Effector memory CD4-positive, alpha-beta T cell (primary cell): ENCODE measurements at places on chromosomes 12 and 14.

DNA sequence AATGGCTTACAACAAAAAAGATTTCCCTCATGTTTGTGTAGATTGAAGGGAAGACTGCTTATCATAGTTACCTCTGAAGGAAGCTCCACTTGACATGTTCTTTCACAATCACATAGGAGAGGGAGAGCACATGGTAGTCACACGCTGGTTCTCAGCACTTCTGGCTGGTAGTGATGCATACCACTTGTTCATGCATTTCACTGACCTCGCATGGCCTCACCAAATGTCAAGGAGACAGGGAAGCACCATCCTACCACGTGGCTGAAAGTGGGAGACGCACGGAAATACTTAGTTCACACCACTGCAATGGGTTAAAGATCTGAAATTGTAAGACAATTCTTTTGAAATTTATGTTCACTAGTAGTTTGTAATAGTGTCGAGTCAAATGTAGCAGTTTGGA lies 74.0 kb downstream of the PDE3A start:
- no peak for DNase-seq

DNA sequence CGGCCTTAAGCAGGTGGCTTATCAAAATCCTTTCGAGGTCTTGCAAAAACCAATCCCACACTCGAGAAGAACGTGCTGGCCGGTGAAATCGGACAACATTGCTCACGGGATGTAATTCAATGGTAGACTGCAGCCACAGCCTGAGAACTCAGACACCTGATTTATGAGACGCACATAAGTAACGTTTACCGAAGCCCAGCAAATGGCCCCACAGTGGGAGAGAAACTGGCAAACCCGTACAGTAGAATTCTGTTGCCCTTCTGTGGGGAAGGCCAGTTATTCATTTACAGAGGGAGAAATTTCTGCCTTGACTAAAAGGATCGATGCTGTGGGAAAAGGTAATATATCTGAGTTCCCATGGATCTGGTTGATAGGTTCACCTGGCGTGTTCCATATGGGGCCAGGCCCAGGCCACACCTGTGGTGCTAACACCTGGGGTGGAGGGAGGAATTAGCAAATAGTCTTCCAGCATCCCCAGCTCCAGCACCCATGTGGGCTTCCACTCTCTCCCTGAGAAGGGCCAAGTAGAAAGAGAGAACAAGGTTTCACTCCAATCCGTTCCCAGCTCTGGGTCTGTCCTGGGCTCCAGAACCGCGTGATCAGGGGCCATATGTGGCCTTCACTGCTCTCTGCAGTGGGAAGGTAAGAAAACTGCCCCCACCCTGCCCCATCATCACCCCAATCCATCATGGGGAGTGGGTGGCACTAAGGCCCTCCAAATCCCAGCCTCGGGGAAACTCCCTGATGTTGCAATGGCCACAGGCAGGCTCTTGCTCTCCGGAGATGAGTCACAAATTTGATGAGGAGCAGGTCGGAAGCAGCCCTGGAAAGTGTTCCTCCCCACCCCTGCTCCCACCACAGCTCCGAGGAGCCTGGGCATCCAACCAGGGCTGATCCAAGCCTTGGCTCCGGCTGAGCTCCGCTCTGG lies 12.7 kb downstream of the BDKRB1 start:
- DNase-seq: no peak

- DNase-seq: no peak
These were observed 2.0 kb downstream of the PAX9 start for GRCh38 chr14:36663404-36664321.

DNA sequence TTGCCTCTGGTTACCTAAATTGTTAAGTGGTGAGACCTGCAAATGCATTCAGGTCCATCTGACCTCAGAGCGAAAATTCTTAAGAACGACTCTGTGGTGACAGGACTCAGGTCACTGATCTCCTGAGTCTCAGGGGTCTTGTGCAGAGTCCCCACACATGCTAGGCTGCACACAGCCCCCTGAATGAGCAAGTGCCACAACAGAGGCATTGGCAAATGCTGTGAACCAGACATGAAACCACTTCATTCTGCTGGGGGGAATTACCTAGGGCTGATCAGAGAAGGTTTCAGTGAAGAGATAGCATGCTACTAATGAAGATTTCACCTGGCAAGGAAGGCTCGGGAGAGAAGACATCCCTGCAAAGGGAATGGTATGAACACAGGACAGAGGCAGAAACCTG lies 281.6 kb downstream of the ITPR2 start:
- DNase-seq: no peak

DNA sequence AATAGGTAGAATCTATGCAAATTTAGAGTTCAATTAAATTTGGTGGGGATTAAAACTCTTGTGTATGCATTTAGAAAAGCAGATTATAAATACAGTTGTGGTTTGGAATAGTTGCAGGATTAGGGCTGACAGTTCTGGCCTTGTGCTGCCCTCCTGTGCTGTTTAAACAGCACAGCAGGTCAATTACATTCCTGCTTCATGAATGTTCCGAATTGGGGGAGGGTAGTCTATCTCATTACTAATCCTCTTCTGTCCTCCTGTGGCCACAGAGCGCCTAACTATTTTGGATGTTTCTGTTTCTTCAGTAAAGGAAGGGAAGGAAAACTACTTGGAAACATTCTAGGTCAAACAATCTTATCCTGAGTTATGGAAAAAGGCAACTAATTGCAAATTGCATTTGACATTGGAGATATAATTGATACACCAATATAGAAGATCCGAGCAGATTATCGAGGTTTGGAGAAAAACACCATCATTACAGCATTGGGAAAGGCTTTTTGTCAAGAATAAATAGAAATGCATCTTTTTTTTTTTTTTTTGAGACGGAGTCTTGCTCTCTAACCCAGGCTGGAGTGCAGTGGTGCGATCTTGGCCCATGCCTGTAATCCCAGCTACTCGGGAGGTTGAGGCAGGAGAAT lies 8.7 kb upstream of the GPR19 start:
- no peak for DNase-seq

DNA sequence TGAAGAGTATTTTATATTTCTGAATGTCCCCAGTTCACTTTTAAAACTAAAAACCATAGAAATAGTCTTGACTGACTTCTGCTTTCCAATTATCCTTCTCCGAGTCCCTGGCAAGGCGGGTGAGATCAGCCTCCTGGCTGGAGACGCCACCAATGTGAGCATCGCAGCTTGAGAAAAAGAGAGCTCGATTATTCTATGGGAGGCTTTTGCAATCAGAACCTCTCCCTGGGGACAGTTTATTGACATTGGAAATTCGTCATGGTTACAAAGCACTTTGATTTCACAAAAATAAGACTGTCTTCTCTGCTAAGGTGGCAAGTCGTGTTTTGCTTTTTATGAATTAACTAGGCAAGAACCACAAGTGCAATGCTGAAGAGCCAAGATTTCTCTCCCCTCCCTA lies 23.6 kb upstream of the GPHB5 start:
- DNase-seq: no peak

DNA sequence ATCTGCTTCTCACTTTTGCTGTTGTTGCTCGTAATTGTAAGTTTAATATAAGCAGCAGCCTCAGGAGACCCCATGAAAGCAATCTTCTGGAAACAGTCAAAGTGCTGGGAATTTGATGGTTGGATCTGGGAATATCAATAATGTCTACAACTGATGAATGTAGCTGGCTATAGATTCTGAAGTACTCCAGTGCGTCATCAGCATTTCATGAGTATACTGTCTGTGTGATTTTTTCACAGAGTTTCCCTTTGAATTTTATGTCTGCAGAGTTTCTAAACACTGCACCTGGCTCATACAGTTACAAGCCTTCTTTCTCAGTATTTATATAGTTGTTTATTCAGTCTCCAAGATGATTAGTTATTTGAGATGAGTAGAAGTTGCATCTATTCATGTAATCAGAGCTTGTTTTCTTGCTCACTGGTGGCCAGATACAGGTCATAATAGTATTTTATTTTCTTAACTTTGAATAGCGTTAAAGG lies 222.3 kb downstream of the RAD51B start:
- DNase-seq: no peak

DNA sequence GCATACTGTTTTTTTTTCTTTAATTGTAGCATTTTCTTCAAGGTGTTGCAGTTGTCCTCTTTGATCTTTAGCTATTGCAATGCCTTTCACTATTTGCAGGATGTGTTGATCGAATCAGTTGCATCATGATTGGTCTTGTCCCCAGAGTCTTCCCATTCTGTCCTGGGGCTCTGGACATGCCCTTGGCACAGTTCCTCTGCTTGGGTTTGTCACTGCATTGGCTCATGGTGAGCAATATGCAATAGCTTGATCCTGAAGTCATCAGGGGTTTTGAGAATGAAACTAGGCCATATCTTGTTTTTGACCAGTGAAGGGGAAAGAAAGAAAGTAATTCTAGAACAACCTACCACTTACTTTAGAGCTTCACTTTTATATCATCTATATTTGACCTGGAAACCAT lies 281.5 kb downstream of the TMEM117 start:
- no peak for DNase-seq

DNA sequence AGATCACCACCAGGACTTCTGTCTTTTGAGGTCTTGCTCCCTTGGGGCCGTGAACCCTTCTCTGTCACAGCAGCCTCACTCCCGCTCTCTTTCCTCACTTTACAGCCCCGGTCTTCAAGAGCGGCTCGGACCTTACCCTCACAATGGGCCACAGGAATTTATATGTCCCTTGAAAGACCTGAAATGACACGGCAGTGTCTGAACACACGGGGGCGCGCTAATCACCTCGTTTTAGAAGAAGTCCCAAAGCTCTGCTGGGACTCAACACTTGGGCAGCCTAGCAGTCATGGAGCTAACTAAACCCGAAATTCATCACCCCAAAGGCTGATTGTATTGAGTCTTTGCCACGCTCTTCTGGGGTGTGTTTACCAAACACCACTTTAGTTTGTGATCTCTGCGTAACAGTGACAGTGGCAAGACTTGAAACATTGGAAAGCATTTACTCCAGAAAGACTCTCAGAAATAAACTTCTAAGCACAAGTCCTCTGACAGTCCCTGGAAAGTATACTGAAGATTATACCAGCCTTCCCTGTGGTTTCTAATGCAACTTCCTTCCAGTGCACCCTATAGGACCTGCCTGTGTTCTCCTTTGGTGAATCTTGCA lies 29.0 kb downstream of the SERPINA11 start:
- no peak for DNase-seq

DNA sequence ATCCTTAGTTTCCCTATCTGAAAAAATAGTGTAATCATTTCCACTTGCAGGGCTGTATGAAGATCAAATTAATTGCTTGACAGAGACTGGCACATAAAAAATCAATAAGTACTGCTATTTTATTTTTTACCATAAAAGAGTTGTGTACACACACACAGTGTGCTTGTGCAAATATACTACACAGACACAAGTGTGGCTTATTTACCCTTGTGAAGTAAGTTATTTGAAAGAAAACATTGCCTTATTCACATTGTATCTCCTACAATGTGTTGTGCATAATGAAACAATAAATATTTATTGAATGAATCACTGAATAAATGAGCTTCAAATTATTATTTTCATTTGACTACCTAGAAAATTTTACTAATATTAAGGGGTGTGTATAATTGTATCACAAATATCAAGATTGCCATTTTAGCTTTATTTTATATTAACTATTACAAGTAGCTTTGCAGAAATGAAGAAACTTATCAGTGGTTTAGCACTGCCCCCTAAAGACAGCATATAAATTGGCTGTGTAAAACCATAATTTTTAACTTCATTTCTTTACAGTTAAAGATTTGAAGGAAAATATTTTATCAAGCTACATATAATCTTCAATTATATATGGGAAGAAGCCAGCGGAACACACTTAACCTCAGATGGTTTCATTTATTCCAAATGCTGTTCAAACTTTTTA lies 11.3 kb downstream of the GARIN6 start:
- DNase-seq: no peak

- no peak for DNase-seq
These were observed 6.6 kb downstream of the PPHLN1 start for GRCh38 chr12:42332301-42333285.

- no peak for DNase-seq
These were observed 10.4 kb downstream of the MAP4K5 start for GRCh38 chr14:50521912-50522341.

GRCh38 chr14:32472512-32473463 lies 143.7 kb downstream of the AKAP6 start:
- DNase-seq: no peak

DNA sequence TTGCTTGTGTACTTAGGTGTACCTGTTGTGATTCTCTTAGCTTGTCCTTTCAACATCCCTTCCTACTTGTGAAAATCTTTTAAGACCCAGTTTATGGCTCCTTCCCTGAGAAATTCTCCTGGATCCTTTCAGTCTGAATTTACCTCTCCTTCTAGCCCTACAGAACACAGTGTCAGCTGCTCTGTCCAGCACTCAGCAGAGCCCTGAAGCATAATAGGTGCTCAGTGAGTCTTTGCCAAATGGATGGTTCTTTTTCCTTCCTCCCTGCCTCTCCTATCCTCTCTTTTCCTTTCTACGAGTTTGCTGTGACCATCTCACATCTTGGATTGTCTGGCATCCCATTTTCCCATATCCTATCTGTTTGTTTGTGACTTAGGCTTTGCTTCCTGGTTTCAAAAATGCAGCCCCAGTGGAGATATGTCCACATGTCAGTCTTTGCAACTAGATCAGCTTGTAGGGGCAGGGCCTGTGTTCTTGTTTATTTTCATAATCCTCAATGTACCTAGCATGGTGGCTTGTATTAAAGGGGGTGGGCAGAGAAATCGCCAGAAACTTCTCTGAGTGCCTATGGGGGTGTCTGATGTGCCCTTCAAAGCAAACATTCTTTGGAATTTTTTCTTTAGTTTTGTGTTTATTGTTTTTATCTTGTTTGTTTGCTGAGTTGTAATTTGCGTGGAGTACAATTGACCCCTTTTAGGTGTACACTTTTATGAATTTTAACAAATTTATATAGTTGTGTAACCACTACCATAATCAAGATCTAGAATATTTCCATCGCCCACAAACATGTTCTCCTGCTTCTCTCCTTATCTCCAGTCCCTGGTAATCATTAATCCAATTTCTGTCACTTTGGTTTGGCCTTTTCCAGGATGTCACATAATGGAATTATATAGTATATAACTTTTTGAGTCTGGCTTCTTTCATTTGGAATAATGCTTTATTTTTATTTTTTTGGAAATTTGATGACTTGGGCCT lies 62.8 kb downstream of the SMOC1 start:
- no peak for DNase-seq

GRCh38 chr12:122123051-122123760 lies 44.6 kb downstream of the MLXIP start:
- DNase-seq: peak; percentile 31

- no peak for DNase-seq
These were observed 20.3 kb upstream of the CACNA1C start for GRCh38 chr12:2032506-2032905.

DNA sequence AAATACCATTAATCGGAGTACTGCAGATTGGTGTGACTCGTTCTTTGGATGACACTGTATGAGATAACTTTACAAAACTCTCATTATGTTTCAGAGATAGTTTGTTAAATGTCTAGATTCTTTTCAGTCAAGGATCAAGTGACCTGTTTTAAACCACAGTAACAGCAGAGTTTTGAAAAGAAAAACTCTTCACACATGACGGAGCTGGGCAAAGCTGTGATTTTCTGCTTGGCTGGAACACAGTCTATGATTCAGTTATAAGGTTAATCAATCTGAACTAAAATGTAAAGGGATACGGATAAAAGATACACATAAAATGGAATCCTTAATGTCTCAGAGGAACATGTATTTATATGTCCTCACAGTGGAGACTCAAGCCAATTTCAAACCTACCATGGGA lies 573.2 kb downstream of the PRKD1 start:
- no peak for DNase-seq

- DNase-seq: no peak
These were observed 21.5 kb downstream of the PYGL start for GRCh38 chr14:50922803-50923202.
